ENCODE measurements at places on chromosomes 2 and 18. TPM values are rescaled to one million over a fixed set of nuclear protein-coding genes. Genes with fewer than 3 reads are reported as not detected.

The LCLAT1 gene
- total RNA-seq = 22.7 TPM

The PRKAG3 gene
- total RNA-seq = not detected

The ANKRD30BL gene
- total RNA-seq = not detected

The TMEM182 gene
- total RNA-seq = 2.3 TPM

The SP5 gene
- 0.09 TPM for total RNA-seq

The CERKL gene
- total RNA-seq = 0.07 TPM

The KIAA2012 gene
- total RNA-seq = not detected

The HOXD13 gene
- not detected for total RNA-seq

The IGFBP5 gene
- not detected for total RNA-seq

The B3GNT7 gene
- total RNA-seq = not detected

The NFATC1 gene
- 39.7 TPM for total RNA-seq

The SERPINB2 gene
- not detected for total RNA-seq

The SIX3 gene
- 0.14 TPM for total RNA-seq

The NOSTRIN gene
- total RNA-seq = not detected

The SLC5A7 gene
- not detected for total RNA-seq

The HOXD12 gene
- total RNA-seq = not detected

All from T-helper 2 cell treated with Interferon-gamma antibody and Interleukin-4, amounts not matched to agents 100 ng/mL and 5 ng/mL, for 36 hours (primary cell).